Activated CD4-positive, CD25-positive, alpha-beta regulatory T cell treated with anti-CD3 and anti-CD28 coated beads, Interleukin-2, amount 50 U/mL, for 16 hours (primary cell): ENCODE measurements at places on chromosomes 3 and 15.

- no peak for DNase-seq
Observed at GRCh38 chr3:140384876-140385275, 293.0 kb upstream of the TRIM42 start.

GRCh38 chr15:45457641-45458539 is 64.7 kb downstream of the SLC30A4 start:
- peak; percentile 75 for DNase-seq

- DNase-seq: no peak
Observed at GRCh38 chr3:102036017-102036416, 186.7 kb downstream of the NFKBIZ start.

GRCh38 chr3:115623044-115623868 is at the start of gene GAP43:
GAP43 (plus strand) TSS chr3:115623510; CDS start chr3:115623690, 180 bp downstream.
- no peak for DNase-seq

DNA sequence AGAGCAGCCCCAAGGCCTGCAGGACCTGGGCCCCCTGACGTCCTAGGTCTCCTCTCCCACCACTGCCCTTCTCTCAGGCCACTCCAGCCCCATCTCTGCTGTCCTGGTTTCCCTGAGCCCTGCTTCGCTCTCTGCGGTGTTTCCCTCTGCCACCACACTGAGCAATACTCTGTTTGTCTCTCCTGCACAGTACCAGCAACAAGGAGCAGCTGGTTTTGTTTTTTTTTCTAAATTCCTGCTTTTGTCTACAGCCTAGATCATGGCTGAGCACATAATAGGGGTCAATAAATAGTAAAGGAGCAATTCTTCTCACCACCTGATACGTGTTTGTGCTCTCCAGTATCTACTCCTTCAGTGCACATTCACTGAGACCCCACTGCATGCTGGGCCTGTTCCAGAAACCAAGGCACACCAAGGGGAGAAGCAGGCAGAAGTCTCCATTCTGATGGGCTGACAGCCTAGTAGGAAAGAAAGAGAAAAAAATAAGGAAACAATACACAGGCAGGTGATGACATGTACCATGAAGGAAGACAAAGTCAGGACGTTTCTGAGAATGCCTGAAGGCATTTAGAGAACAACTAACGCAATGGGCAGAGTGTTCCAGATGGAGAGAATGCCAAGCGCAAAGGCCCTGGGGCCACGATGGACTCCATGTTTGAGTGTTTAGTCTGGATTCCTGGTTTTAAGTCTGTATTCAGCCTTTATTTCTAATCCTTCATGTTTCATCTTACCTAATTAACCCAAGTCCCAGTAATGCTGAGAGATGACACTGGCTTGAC is 6.0 kb upstream of the ACAD9 start:
- DNase-seq: no peak

GRCh38 chr3:68306571-68306970 is 625.8 kb downstream of the TAFA4 start:
- DNase-seq: no peak

GRCh38 chr3:144053121-144053520 is 81.5 kb downstream of the DIPK2A start:
- DNase-seq: no peak

- DNase-seq: no peak
Observed at GRCh38 chr15:69059557-69059943, 45.1 kb downstream of the NOX5 start.

DNA sequence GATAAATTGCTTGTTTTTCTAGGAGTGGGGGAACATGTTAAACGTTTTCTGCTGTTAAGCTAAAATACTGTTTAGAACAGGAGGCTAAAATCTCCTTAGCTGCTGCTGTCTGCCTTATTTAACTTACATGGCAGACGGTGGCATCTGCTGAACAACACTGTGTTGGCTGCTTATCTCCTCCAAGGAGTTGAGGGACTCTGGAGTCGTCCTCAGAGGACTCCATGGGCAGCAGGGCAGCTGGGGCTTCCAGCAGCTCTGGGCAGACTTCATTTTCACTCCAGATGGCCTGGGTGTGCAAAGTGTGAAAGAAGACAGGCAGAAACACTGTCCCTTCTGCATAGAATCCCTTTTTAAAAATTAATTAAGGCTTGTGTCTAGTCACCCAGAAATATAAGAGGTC is 52.9 kb upstream of the NUDT16 start:
- no peak for DNase-seq

- DNase-seq: no peak
Observed at GRCh38 chr3:46085421-46086082, 58.3 kb upstream of the XCR1 start.

- no peak for DNase-seq
Observed at GRCh38 chr15:68650901-68651709, 72.3 kb downstream of the CORO2B start.

DNA sequence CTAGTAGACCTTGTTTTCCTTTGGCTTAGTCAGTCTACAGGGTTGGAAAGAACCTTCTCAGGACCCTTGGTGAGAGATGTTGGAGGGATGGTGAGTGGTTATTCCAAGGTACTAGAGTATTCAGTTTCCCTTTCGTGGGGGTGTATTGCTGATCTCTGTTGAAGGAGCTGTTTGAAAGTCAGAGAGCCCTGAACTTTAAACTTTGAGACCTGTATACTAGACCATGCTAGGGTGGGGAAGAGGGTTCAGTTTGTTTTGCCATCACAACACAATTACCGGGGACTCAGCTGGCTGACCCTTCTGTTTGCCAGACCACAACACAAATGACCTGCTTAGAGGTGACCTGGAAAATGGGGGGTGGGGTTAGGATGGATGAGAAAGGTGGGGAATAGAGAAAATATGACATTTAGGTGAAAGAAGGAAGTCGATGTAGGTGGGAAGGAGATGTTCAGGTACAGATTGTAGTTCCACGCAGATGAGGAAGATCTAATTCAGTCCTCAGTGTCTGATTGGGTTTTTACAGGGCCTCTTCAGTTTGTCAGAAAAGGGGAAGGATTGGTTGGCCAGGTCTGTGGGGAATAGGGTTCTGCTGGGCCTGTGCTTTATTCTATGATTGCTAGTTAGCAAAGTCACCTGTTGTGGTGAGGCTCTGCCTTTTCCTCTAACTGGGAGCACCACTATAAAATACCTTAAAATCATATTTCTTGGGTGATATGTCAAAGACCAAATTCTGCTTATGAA is 6.8 kb downstream of the UBE2E2 start:
- DNase-seq: no peak

- DNase-seq: no peak
Observed at GRCh38 chr3:46406443-46406787, 451 bp downstream of the CCR5AS start.

DNA sequence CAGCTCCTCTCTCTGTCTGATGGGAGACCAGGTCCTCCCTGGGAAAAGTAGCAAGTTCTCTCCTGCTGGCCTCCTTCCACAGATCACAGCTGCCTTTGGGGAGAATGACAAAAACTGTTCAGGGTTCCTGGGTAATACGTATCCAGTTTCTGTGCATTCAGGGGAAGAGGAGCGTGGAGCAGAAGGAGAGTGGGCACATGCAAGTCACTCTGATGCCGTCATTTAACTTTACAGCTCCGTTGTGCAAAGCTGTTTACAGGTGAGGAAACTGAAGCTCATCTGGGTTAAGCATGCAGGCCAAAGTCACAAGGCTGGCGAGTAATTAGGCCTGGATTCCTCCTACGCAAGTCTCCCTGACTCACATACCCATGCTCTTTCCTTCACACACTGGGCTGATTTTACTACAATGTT is 7.5 kb upstream of the TM4SF1 start:
- DNase-seq: no peak

DNA sequence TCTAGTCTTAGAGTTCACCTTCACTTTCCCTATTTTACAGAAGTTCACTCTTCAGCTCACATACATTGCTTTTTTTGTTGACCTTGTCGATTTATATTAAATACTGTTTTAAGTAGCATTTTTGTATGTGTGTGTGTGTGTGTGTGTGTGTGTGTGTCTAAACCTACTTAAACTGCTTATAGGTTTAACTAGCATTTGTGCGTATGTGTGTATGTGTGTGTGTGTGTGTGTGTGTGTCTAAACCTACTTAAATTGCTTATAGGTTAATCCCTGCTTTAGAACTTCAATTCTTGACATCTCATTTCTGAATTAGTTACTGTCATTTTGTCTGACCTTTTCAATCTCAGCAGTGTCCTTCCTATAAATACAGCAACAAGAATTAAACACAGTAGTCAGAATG is 254.8 kb upstream of the EPHA3 start:
- DNase-seq: no peak

DNA sequence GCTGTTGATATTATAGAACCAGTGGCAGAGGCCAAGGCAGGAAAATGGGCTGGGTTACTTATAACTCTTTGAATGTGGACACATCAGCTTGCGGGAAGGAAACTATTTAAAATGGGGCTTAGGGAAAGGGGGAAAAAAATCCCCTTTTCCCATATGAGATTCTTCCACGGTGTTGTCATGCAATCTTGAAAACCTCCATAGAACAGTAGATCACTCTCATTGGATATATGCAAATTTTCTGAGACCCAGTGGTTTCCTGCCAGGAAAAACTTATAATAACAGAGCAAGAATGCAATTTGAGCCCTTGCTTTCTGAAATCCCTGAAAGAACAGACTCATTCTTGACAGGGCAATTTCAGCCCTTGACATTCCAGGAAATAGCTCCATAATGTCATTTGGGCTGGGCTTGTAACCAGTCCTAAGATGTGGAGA is 31.1 kb downstream of the TMEM212 start:
- no peak for DNase-seq

DNA sequence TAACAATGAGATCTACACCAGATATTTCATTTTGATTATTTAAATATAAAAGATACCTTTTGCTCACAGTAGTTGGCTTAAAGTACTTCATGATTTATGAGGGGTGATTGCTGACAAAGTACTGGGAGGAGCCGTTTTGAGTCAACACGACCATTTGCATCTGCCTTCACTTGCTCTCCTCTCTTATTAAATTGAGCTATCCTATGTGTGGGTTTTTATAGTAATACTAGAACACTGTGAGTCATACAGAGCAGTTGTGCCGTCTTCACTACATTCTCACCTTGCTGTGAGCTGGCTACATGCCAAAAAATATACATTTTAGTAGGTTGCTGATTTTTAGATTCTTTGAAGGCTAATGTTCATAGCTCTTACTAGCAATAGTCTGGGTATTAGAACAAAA is 161.2 kb downstream of the ALCAM start:
- no peak for DNase-seq

DNA sequence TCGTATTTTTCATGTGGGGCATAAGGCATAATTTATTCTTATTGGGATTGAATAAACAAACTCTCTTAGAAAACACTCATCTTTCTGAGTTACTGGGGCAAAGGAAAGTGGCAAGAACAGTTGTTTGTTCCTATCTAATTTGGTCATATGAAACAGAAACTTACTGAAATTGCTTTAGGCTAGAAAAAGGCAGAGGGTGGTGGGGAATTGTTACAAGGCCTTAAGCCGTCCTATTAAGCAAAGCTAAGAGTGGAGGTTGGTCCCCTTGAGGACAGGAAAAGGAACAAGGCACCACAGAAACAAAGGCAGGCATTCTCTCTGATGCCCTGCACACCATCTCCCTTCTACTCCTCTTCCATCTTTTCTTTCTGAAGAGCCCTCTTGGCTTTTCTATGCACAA is 830.9 kb downstream of the EDEM1 start:
- DNase-seq: no peak

- DNase-seq: no peak
Observed at GRCh38 chr3:123758081-123758564, 126.0 kb downstream of the MYLK start.

GRCh38 chr3:38031022-38031994 is 1.9 kb upstream of the PLCD1 start:
- DNase-seq: peak; percentile 13

GRCh38 chr15:60179786-60180391 is 175.8 kb downstream of the FOXB1 start:
- DNase-seq: peak; percentile 9

GRCh38 chr3:126267169-126267975 is 87.0 kb upstream of the ALDH1L1 start:
- DNase-seq: no peak

GRCh38 chr3:25259871-25260270 is 168.2 kb upstream of the RARB start:
- no peak for DNase-seq

- no peak for DNase-seq
Observed at GRCh38 chr3:172379372-172379771, 68.9 kb downstream of the GHSR start.

- no peak for DNase-seq
Observed at GRCh38 chr3:72753495-72753894, 94.8 kb downstream of the SHQ1 start.

- no peak for DNase-seq
Observed at GRCh38 chr3:45313743-45314403, 74.5 kb upstream of the LARS2 start.

- no peak for DNase-seq
Observed at GRCh38 chr3:177482048-177482691, 284.9 kb upstream of the TBL1XR1 start.

- no peak for DNase-seq
Observed at GRCh38 chr3:49924683-49925082, 4.9 kb downstream of the MON1A start.

- DNase-seq: no peak
Observed at GRCh38 chr15:51803965-51804364, 25.5 kb upstream of the TMOD3 start.

DNA sequence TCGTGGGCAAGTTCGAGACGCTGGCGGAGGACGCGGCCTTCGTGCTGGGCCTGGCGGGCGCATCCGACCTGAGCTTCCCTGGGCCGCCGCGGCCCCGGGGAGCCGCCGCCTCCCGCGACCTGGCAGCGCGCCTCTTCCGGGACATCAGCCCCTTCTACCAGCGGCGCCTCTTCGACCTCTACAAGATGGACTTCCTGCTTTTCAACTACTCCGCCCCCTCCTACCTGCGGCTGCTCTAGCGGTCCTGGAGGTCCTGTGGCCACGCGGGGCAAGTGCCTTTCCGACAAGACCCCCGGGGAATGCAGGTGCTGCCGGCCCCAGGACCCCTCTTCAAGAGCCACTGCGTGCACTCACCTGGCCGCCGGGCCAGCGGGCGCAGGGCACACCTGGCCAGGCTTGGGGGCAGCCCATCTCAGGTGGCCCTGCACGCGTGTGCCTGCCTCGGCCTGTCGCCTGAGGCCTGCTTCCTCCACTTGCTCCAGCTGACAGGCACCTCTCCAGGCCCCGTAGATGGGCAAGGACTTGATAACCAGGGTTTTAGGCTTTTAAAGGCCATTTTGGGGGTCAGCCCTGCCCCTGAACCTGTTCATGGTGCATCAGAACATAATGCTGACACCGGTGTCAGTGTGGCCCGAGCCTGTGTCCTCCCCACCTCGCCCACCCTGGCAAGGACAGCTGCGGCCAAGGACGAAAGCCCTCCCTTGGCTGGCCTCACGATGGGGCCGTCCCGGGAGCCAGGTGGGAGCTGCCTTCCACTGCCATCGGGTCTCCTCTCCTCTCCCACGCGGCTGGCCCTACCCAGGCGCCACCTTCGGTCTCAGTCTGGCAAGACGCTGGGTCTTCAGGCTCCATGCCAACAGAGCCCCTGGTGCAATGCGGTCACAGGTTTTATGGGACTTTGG is 16.1 kb downstream of the C3orf22 start:
- DNase-seq: no peak
